ENCODE measurements at places on chromosomes 3 and 15.

DNA sequence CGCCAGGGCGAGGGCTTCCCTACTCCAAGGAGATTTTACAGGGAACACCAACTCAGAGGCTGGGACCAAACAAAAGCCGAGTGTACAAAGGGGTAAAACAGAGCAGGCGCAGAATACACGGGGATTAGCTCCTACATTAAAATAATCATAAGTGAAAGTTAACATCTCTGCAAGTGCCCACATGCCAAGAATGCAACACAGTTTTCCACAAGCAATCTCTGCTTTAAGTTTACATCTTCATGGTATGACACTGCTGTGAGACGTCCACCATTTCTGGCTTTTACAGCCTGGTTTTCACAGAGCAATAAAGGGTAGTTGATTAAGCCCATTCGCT lies 500 bp upstream of the VGLL3 start:
- no peak for DNase-seq

GRCh38 chr15:100997442-100997841 lies 78.3 kb downstream of the LRRK1 start:
- no peak for DNase-seq

DNA sequence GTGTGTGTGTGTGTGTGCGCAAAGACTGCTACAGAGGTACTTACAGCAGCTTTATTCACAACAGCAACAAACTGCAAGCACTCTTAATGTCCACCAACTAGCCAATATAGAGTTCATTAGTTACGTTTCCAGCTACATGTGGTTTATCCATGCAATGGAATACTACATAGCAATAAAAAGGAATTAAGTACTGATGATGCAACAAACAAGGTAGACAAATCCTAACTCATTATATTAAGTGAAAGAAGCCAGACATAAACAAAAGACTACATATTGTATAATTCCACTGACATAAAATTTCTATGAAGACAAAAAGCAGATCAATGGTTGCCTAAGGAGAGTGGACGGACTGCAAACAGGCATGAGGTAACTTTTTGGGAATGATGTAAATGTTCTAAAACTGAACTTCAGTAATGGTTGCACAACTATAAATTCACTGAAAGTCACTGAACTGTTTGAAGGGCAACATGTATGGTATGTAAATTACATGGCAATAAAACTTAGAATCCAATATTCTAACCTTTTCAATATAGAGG lies 433.7 kb downstream of the SHQ1 start:
- no peak for DNase-seq

GRCh38 chr3:98567666-98568270 lies 25.6 kb downstream of the CPOX start:
- DNase-seq, result no peak

DNA sequence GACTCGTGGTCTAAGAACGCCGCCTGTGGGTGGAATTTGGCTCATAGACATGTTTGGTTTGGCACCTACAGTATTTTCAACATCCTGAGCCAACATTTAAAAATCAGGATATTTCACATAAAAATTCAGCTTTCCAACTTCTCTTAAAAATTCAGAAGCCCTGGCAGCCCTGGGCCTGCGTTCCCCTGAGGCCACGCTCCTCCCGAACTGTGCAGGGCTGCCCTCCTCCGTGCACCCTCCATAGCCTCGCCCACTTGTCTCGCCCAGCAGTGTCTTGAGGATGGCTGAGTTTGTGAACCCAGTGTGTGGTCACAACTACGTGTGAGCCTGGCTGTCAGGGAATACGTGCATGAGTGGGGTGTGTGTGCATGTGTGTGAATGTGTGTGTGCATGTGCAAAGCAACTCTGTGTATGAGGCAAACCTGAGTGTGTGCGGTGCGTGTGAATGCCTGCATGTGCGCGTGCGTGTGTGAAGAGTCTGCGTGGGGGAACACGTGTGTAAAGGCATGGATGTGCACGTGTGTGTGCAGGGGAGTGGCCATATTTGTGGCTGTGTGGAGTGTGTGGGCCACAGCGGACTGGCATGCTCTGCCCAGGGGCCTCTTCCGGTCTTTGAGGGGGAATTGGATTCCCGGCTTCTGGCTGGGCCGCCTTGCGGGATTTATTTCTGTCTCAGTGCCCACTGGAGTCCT lies 30.9 kb downstream of the PTH1R start:
- no peak for DNase-seq

- DNase-seq, result no peak
Measured at GRCh38 chr15:31062310-31062847, 39.1 kb downstream of the TRPM1 start.

DNA sequence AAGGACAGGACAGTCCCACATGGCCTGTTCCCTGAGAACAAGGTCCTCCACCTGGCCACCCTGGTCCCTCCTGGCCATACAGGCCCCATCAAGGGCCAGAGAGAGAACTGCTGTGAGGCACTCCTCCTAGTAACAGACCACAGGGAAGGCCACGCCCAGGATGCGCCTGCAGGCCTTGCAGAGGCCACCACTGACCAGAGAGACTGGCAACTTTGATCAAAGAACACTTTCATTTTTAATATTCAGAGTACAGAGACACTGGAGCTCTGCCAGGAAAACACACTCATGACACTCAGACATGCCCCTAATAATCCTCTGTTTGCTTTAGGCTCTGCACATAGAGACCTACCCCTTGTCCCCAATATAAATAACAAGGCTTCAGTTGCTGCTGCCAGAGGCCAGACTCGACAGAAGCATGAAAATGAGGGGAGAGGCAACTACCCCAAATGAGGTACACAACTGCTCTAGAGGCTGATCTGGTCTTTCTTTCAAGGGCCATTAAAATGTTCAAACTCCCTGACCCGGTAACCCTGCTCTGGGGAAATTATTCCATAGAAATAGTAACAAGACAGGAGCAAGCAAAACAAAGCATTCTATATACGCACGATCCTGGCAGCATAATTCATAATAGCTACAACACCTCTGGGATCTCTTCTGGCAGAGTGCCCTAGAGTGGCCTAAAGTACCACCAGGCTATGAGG lies 44.8 kb downstream of the CCDC12 start:
- DNase-seq, result no peak

DNA sequence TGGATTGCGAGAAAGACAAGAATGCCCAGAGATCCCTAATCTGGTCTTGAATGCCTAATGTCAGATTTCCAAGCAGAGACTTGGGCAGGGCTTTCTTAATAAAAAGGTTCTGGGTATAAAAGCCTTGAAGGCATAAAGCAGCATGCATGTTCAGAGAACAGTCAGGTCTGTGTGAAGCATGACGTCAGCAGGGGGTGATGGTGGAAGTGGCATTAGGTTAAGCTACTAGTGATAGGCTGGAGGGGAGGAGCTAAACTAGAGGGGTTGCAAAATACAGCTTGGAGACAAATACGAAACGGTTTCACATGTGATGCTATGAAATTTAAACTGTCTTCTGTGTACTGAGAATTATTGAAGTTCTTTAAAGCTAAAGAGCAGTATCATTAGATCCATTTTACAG lies 125.6 kb downstream of the VPS8 start:
- no peak for DNase-seq

DNA sequence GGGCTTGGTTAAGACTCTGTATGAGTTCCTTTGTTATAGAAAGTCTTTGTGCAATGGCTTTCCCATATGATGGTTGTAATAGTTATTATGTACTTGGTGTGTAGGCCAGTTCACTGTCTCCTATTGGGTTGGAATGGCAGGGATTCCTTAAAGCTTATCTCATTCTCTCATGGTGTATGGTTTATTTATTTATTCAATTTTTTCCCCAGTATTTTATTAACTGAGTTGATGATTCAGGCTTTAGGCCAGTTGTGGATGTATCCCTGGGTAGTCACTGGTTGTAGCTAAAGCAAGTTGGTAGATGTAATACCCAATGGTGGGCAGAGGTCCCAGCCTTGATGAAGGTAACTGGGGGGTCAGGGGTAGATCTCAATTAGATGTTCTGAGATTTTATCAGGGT lies 349.4 kb downstream of the DOCK3 start:
- no peak for DNase-seq

DNA sequence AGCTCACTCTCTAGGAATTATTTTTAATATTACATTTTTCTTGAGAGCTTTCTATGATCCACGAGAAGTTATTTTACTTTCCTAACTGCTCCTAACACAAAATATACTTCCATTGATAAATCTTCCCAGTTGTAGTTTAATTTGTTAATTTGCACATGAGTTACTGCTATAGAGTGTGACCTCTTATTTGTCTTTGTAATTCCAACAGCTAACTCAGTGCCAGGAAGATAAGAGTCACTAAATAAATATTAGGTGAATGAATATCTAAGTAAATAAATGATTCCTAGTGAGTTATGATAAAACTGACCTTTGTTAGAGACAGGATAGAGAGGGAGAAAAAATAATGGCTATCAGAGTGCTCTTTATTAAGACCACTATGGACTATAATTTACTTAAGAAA lies 319.9 kb downstream of the NAALADL2 start:
- no peak for DNase-seq

DNA sequence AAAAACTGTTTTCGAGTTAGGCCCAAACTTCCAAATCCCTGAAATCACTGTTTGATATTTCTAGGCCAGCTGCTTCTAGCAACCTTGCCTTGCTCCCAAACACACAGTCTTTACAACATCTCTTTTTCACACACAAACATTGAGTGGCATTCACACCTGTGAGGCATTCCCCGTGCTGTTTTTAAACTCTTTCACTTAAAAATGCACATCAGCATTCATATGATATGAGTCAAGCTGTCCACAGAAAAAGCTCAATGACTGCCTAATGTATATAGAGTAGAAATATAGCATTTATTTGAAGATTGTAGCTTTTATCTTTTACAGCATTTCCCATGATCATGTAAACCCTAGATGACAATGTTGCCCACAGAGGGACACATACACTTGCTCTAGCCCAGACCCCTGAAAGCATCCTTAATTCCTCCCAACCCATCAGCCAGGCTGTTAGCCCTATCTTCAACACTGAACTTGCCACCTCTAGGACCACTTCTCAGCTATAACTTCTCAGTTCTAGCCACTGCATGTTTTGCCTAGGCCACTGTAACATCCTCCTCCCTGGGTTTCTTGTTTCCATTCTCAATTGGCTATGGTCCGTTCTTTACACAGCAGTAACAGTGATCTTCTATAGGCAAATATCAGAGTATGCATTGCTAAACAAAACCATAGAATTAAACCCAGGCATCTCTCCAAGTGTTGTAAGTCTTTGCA lies 782.6 kb downstream of the DIPK2A start:
- DNase-seq, result no peak

- DNase-seq, result no peak
Measured at GRCh38 chr15:99744142-99744541, 10.9 kb upstream of the LYSMD4 start.

- DNase-seq, result no peak
Measured at GRCh38 chr15:35654332-35654731, 108.4 kb upstream of the DPH6 start.

DNA sequence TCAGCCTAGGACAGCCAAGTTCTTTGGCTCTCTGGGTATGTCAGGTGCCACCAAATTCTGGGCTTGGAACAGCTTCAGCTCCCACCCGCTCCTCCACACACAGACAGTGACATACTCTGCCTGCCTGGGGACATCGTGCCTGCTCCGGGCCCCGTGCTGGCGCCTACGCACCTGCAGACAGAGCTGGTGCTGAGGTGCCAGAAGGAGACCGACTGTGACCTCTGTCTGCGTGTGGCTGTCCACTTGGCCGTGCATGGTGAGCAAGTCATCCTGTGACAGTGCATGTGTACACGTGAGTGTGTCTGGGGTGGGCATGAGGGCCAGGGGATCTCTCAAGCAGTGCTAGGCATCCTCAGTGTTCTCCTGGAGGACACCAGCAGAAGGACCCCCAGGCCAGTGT lies 922 bp downstream of the IL17RC start:
- DNase-seq, result no peak

DNA sequence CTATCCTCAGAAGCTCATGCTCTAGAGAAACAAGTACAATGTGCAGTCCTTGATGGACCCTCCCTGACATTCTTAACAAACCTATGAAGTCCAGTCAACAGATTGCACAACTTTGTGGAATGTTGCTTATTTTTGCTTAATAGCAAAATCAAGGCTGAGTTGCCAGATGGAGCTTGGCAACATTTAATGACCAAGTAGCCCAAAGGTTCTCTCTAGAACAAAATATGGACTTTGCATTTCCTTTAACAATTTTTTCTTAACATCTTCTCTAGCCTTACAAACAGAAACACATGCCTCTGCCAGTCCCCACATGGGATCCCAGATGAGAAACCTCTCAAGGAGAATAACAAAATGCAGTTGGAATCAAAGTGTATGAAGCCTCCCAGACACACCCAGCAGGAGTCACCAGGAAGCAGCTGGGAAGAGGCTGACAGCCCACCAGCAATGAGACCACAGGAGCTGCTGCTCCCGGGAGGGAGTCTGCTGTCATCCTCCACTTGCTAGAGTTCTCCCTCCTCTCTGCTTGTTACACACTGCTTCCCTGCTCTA lies 422.5 kb upstream of the CDIN1 start:
- no peak for DNase-seq

DNA sequence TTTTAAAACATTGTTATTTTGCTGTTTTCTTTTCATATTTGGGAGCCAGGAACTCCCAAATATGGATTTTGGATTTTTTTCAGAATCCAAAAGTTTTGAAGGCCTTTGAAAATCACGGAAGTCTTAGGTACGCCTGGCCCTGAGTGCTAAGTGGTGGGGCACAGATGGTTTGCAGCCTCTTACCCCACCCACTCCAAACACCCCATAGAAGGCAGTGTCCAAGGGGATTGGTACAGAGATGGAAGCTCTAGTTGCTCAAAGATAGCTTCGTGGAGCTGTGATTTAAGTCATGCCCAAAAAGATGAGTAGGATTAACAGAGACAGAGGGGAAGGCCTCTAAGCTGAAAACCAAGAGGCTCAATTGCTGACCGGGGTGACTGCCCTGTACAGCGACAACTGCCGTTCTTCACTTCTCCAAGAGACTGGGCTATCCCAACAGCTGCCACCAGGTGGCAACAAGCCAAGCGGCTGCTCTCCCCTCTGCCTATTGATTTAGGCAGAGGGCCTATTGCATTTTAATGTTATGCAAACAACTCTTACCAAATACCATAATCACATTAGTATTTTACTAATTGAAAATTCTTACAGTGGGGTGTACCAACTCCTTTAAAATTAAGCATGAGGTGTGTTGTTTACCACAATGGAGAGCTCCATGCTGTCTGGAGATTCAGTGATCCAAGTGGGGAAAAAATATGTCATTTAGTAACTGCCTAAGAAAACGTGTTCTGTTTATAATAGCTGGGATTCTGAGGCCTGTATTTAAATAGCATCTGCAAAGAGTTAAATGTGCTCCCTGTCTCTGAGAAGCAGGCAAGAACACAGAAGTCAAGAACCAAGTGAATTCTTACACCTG lies 64.0 kb upstream of the C15orf61 start:
- peak; percentile 79 for DNase-seq

GRCh38 chr3:58217209-58217811 lies 6.5 kb upstream of the DNASE1L3 start:
- peak; percentile 37 for DNase-seq

- DNase-seq, result no peak
Measured at GRCh38 chr15:64901141-64901540, 10.6 kb upstream of the ANKDD1A start.

All from stimulated activated CD8-positive, alpha-beta memory T cell treated with anti-CD3 and anti-CD28 coated beads, Interleukin-2, amount 100 ng/mL, for 48 hours (primary cell).